ENCODE measurements at places on chromosomes 5 and 9.

DNA sequence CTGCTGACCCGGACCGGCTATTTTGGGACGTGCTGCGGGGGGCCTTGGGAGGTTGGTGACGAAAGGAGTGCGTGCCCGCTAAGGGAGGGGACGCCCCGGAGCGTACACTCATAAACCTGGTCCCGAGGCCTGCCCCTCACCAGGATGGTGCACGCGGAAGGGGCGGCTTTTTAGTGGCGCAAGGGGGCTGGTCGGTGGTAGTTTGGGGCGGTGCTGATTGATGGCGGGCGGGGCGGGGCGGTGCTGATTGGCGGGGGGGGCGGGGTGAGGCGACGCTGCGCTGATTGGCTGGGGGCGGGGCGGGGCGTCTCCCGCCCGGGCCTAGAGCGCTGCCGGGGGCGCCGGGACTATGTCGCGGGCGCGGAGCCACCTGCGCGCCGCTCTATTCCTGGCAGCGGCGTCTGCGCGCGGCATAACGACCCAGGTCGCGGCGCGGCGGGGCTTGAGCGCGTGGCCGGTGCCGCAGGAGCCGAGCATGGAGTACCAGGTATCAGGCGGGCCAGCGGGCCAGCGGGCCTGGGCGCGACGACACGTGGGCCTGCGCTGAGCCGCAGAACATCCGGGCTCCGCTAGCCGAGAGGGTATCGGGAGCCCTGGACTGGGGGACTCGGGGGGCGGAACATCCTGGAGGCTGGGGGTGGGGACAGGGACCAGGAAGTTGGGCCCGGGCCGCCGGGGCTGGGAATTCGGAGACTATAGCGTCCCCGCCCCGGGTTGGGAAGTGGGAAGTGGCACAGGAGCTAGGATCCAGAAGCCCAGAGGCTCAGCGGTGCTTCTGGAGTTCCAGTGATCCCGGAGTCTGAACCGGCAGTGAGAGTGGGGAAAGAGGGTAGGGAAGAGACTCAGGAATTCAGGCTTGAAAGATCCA lies at the start of gene FPGS:
FPGS (plus strand) TSS at position 307 of the 868 bp plus-strand sequence; CDS start at position 350, 43 bp downstream.
- peak; percentile 84 for DNase-seq

DNA sequence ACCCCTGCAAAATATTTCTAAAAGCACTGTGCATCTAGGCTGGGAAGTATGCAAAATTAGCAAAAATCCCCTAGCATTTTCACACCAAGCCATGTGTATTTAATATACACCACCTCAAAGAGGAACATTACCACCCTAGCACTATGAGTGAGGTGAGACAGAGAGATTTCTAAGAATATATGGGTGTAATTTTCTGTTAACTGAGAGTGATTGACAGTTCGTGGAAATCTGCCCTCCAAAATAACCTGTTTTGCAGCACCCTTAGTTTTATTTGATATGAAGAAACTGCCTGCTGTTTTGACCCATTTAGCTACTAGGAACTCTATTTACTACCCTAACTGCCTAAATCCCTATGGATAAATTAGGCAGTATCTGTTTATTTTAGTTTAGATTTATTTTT lies 64.2 kb upstream of the CDKN2B start:
- no peak for DNase-seq

- DNase-seq, result no peak
These were observed 78.8 kb upstream of the IZUMO3 start for GRCh38 chr9:24624481-24624880.

GRCh38 chr9:121871431-121872025 lies 220.1 kb downstream of the DAB2IP start:
- no peak for DNase-seq

DNA sequence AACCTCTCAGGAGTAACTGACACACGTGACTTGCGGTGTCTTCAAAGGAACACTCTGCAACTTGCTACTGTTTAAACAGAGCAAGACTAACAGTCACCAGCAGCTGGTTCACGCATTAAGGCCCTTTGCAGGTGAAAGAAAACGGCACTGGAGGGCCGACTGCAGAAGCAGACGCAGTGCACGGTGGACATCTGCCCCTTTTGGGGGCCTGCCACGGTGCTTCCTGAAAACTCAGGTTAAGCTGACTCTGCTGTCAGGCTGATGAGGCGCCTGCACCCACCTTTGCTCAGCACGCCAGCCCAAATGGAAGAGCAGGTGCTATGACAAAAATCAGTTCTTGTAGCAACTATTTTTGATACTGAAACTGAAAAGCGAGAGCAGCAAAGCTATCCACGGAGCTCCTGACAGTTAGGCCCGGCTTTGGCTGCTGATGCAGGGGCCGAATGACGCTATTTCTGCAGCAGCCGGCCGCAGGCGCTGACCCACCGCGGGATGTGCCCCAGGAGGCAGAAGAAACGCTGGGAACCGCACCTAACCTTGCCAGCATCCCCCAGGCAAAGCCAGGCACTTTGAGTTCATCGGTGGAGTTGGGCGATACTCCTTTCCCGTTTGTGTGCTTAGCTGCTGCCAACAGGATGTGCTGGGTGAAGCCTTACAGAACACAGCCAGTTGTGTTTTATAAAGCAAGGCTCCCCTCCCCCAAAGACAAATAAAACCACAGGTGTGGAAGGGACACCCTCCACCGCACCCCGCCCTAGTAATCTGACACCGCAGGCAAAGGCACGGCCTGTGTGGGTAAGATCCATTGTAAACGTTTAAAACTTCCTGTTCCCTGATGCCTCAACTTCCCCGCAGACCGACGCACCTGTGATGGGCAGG lies 21.1 kb upstream of the TERT start:
- no peak for DNase-seq

DNA sequence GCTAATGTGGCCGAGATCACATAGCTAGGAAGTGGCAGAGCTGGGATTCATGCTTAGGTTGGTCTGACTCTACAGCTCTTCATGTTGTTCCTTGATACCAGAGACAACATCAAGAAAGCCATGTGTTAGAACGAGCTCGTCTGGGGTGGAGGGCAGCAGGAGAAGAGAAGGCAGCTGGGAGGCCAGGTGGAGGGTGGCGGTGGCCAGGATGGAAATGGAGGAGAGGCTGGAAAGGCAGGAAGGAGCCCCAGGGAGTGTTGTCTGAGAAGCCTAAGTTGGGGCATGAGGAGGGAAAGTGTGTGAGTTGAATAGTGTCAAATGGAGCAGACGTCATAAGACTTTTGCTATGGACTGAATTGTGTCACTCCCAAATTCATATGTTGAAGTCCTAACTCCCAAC lies 315.3 kb downstream of the GADD45G start:
- DNase-seq, result peak; percentile 64

GRCh38 chr5:68170826-68171558 lies 44.6 kb upstream of the PIK3R1 start:
- peak; percentile 90 for DNase-seq

- DNase-seq, result no peak
These were observed 47.5 kb downstream of the EXD3 start for GRCh38 chr9:137375321-137376058.

- no peak for DNase-seq
These were observed 190.7 kb downstream of the MAPKAP1 start for GRCh38 chr9:125515983-125516940.

DNA sequence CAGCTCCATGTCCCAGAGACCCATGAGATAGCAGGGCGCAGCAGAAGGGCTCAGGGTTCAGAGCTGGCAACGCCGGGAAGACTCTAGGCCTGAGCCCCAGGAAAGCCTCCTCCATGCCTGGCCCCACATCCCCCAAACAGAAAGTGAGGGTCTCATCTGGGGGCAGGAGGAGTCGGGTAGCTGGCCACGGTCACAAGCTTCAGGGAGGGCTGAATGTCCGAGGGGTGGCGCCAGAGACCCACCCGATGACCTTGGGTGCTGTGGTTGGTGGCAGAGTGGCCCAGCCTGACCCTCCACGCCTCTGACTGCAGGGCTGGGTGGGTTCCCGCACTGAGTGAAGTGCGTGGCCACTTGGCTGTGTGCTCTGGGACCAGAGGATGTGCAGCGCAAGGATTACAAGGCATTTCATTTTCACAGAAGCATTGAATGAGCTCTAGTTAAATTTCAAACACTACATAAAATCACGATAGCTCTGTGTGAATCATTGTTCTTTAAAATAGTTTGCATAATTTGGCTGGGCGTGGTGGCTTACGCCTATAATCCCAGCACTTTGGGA lies 3.0 kb downstream of the C8G start:
- peak; percentile 67 for DNase-seq

DNA sequence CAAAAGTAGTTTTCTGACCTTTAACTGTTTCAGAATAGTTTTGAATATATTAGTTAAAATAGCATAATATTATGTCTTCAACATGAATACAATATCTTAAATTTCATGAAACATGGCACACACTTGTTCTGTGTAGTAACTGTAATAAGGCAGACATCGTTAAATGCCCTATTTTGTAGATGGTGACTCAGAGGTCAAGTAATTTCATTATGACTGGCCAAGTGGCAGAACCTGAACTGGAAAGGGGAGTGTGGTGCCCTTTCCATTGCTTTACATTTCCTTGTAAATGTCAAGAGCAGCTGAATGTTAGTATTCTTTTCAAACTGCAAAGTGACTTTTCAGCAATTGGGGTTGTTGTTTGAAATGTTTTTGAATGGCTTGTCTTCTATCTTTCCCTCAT lies 201.2 kb upstream of the CDKN2B start:
- DNase-seq, result no peak

GRCh38 chr9:16640649-16641048 lies 229.8 kb downstream of the BNC2 start:
- DNase-seq, result peak; percentile 25
